Activated naive CD4-positive, alpha-beta T cell (primary cell): ENCODE measurements at places on chromosomes 3 and 15.

DNA sequence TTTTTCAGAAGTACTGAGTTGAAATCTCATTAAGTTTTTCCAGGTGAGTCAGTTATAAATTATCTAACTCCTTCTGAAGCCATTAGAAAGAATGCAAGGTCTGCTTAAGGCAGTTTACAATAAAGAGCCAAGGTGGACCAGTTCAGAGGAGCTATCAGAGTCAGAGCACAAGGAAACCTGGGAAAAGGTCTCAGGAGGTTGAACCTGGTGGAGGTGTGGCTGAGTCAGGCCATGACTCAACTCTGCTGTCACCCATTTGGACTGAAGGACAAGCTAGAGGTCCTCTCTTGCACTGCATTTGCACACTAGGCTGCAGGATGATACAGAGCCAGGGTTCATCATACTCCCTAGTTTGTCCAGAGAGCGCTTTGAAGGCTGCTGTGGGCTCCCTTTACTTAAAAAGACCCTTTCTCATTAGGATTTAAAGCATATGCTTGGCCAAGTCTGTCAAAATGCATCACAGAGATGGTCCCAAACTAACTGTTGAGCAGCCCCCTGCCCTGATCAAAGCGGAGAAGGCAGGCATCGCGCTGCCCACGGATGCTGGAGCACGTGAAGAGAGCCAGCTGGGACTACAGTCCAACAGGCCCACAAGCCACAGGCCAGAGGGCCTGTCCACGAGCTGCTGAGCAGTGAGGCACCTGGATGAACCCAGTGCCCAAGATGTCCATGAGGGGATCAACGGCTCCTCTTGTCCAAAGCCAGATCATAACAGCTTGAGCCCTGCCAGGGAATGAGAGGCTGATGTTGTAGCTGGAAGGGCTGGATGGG lies 26.0 kb upstream of the MRPS22 start:
- no peak for DNase-seq

DNA sequence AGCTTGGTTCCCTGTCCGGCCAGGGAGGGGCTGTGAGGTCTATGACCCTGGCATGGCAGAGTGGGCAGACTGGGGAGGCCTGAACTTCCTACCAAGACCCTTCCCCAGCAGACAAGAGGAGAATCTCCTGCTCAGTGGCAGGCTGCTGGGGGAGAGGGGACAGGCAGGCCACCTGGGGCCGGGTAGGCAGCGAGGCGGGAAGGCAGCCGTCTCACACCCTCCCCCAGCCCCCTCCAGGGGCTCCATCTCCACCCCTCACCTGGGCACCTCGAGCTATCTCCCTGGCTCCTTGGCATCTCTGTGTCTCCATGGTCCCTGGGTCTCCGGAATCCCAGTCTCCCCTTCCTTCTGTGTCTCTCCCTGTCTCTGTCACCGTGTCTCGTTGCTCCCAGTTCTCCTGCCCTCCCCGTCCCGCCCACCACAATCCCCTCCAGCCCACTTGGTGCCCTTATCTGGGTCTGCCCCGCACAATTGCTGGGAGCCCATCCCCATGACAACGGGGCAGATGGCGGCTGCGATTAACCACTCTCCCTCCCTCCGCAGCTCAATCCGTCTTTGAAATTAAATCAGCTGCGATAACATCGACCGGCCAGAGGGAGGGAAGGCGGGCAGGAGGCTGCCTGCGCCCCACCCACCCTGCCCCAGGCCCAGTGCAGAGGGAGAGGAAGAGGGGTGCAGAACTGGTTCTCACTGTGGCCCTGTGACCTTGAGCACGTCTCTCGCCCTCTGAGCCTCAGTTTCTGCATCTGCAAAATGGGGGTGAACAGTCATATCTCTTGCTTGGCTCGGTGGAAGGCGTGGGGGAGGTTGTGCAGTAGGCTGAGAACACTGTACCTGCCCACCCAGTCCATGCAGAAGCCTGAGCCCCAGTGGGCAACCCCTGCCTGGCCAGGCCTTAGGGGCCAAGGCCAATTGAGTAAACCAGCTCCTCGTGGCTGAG lies 9.6 kb downstream of the DNAJB8 start:
- DNase-seq, result no peak

GRCh38 chr15:75712668-75713337 lies at the start of gene CSPG4:
Gene CSPG4 (minus strand): TSS chr15:75712848. CDS start chr15:75712755, 93 bp downstream.
- no peak for DNase-seq

GRCh38 chr3:186032321-186032720 lies 76.6 kb downstream of the ETV5 start:
- DNase-seq, result no peak

- peak; percentile 37 for DNase-seq
These were observed 12.4 kb downstream of the TNK2 start for GRCh38 chr3:195895861-195896360.

GRCh38 chr3:167733961-167734497 lies 663 bp downstream of the PDCD10 start:
- no peak for DNase-seq

- no peak for DNase-seq
These were observed at the start of gene HDC for GRCh38 chr15:50265620-50266019. Gene HDC (minus strand): TSS chr15:50265726. CDS start chr15:50265623, 103 bp downstream.

GRCh38 chr15:35445891-35446290 lies 100.1 kb downstream of the DPH6 start:
- no peak for DNase-seq

- DNase-seq, result no peak
These were observed 773.4 kb downstream of the ROBO1 start for GRCh38 chr3:78994174-78995027.
